HFFc6 (cell line): ENCODE measurements at places on chromosomes 5 and 9. TPM values are rescaled to one million over a fixed set of nuclear protein-coding genes. Genes with fewer than 3 reads are reported as not detected.

DNA sequence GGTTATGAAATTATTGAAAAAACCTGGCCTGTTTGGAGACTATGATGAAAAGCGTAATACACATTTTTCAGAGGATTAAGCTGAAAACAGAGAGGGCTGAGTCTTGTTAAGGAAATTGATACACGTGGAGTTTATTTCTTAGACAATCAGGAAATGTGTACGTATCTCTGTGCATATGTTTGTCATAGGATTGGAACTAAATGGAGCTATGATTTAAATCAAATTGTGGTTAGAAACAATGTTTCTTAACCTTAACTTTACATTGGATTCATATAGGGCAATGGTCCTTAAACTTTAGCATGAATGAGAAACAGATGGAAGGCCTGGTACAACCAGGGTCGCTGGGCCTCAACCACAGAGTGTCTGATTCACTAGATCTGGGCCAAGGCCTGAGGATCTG, 451.6 kb downstream of the CDH18 start:
- no peak overlapping the region for H3K4me3 ChIP-seq
- no peaks in the 10 kb centered on the region for H3K36me3 ChIP-seq
- H3K4me1 ChIP-seq: no peaks in the 10 kb centered on the region
- no peak for DNase-seq
- no peaks in the 10 kb centered on the region for H3K27me3 ChIP-seq

GRCh38 chr5:136242136-136242535, 49.2 kb upstream of the SMIM32 start:
- peaks cover 27% of the 10 kb centered on the region for H3K27me3 ChIP-seq

DNA sequence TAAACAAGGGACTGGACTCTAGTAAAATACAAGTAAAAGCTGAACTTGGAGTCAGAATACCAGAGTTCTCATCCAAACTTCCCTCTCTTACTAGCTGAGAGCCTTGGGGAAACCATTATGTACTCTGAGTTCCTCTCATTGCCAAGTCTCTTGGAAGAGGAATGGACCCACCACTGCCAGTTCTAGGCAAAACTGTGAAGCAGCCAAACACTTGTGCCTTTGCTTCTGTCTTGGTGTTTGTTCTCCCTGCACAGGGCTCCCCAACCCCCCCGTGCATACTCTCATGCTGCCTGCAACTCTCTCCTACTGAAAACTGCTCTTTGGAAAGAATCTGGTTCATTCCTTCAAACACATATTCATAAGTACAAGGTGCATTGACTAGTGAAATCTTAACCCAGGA, 102.6 kb downstream of the PDZD2 start:
- no peak overlapping the region for H3K4me3 ChIP-seq
- H3K4me1 ChIP-seq: no peaks in the 10 kb centered on the region
- H3K36me3 ChIP-seq: no peaks in the 10 kb centered on the region
- no peak for DNase-seq
- peaks cover 6% of the 10 kb centered on the region; the same call in 1 of the 2 replicates for H3K27me3 ChIP-seq
- no peak overlapping the region for H3K27ac ChIP-seq

- H3K4me3 ChIP-seq: no peak overlapping the region
- no peaks in the 10 kb centered on the region for H3K4me1 ChIP-seq
- H3K36me3 ChIP-seq: no peaks in the 10 kb centered on the region; the same call in 1 of the 2 replicates
- DNase-seq: no peak
- peaks cover 11% of the 10 kb centered on the region for H3K27me3 ChIP-seq
These were observed 266.1 kb downstream of the NDUFS4 start for GRCh38 chr5:53826504-53826903.

GRCh38 chr5:123907349-123907748, 395.4 kb downstream of the CSNK1G3 start:
- no peak for DNase-seq
- no peak overlapping the region for H3K27ac ChIP-seq
- H3K36me3 ChIP-seq: no peaks in the 10 kb centered on the region
- no peak overlapping the region for H3K4me3 ChIP-seq
- H3K4me1 ChIP-seq: no peaks in the 10 kb centered on the region

- peaks cover 17% of the 10 kb centered on the region for H3K27me3 ChIP-seq
- DNase-seq: no peak
- no peak overlapping the region for H3K4me3 ChIP-seq
- H3K27ac ChIP-seq: no peak overlapping the region
These were observed 48.7 kb upstream of the PHYKPL start for GRCh38 chr5:178281331-178281730.

DNA sequence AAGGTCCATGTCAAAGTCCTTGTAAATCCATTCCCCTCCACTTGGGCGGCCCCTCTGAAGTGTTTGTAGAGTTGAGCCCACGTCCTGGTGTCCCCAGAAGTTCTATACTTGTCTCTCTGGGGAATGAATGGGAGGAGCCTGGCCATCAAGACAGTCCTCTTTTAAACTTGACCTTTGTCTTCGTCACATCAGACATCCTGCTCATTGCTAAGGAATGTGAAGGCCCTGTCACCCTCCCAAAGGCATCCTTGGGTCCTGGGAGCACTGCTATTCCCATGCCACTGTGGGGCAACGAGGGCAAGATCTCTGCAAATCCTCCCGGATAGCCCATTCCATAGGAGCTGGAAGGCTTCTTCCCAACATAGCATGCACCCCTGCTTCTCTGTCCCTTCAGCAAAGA, 235.5 kb downstream of the SLIT3 start:
- no peak overlapping the region for H3K27ac ChIP-seq
- H3K4me1 ChIP-seq: no peaks in the 10 kb centered on the region; the same call in 1 of the 2 replicates
- no peak overlapping the region for H3K4me3 ChIP-seq
- H3K27me3 ChIP-seq: no peaks in the 10 kb centered on the region; the same call in 1 of the 2 replicates

GRCh38 chr5:146909255-146910068, 30.9 kb upstream of the PPP2R2B start:
- H3K4me1 ChIP-seq: no peaks in the 10 kb centered on the region
- no peak overlapping the region for H3K4me3 ChIP-seq
- H3K27ac ChIP-seq: no peak overlapping the region

DNA sequence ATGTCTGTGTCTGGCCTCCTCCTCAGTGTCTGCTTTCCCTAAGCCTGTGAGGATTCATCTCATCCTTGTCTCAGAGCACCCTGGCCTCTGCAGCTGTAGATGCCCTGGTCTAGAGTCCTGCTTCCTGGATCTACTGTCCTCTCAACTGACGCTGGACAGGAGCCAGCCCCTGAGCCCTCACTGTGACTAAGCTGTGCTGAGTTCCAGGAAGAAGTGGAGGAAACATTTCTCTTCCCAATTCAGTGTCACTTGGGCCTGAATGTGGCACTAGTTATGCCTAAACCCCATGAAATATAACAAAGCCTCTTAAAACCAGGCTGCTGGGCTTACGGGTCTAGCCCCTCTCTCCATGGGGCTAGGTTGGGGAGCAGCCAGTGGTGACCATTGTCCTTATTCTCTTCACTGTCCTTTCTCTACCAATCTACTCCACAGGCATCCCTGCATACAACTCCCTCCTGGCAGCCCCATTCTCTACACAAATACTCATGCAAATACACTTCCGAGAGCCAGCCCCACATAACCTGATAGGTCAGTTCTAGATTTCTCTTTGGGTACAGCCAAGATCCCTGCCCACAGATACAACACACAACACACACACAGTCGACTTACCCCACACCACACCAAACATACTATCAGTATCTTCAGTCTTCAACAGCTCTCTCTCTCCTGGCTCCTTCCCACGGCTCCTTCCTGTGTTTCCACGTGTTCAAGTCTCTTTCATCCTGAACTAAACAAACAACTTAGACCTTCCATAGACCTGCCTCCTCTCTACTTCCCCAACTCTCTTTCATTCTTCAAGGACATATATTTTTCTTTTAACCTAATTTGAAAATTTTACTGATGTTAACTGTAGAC, 220.8 kb downstream of the SNX18 start:
- H3K4me3 ChIP-seq: peak overlapping the region; percentile 16; the same call in 1 of the 2 replicates
- no peaks in the 10 kb centered on the region for H3K27me3 ChIP-seq
- H3K27ac ChIP-seq: peak overlapping the region; percentile 72
- peak; percentile 69 for DNase-seq

- H3K4me1 ChIP-seq: peaks cover 51% of the 10 kb centered on the region
- peak overlapping the region; percentile 95 for H3K27ac ChIP-seq
- H3K27me3 ChIP-seq: no peaks in the 10 kb centered on the region; the same call in 1 of the 2 replicates
These were observed 116.7 kb downstream of the UGCG start for GRCh38 chr9:112013266-112013665.

- no peak overlapping the region for H3K27ac ChIP-seq
- no peak for DNase-seq
- no peaks in the 10 kb centered on the region for H3K36me3 ChIP-seq
- peaks cover 6% of the 10 kb centered on the region; the same call in 1 of the 2 replicates for H3K4me1 ChIP-seq
- no peak overlapping the region for H3K4me3 ChIP-seq
These were observed 78.5 kb upstream of the EPB41L4B start for GRCh38 chr9:109399258-109399767.

- no peaks in the 10 kb centered on the region for H3K36me3 ChIP-seq
- peaks cover 13% of the 10 kb centered on the region for H3K27me3 ChIP-seq
- no peak for DNase-seq
- no peak overlapping the region for H3K27ac ChIP-seq
These were observed 7.9 kb upstream of the QSOX2 start for GRCh38 chr9:136253246-136254130.

- H3K36me3 ChIP-seq: no peaks in the 10 kb centered on the region
- H3K27me3 ChIP-seq: no peaks in the 10 kb centered on the region
These were observed 583.4 kb upstream of the DMAC1 start for GRCh38 chr9:8382777-8383527.

DNA sequence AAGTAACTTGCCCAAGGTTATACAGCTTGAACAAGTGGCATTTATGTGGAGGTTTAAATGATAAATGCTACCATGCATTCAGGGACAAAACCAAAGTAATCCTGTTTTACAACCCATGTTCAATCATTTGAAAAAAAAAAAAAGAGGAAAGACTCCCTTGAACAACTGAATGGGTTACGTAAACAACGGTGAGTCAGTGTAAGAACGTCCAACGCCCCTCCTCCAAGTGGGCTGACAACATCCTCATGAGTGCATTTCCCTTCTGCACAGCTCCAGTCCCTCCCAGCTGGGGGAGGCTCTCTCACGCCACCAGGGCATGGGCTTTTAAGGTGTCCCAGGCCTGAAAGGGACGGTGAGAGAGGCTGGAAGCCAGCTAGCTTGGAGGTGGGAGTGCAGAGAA, 90.0 kb downstream of the PRRT1B start:
- H3K36me3 ChIP-seq: no peaks in the 10 kb centered on the region; the same call in 1 of the 2 replicates
- H3K27ac ChIP-seq: peak overlapping the region; percentile 89
- H3K4me3 ChIP-seq: peak overlapping the region; percentile 24; the same call in 1 of the 2 replicates

DNA sequence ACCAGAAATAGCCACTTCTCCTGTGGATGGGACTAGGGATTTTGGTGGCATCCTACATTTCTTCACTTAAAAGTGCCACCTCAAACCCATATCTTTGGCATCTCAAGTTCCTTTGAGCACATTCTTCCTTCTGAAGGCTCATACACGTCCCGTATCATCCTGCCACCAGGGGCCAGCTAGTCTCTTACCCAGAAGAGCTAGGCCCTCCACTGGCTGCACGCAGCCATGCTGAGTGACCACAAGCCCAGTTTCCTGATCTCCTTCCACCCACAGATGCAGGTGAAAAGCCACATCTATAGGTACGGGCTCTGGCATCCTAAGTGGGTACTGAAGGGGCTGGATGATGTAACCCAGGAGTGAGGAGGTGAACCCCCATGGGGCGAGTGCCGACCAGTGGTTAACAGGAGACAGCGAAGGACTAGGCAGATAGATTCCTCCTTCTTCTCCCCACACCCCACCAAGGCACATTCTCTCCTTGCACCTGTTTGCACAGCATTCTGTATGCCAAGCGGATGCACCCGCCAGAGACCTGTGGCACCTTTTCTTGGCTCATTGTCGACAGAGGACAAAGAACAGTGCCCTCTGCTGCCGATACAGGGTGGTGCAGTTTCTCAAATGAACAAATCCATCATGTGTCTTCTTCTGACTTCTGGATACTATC, 14.4 kb upstream of the SCGB3A1 start:
- peaks cover 6% of the 10 kb centered on the region for H3K27me3 ChIP-seq
- H3K4me1 ChIP-seq: no peaks in the 10 kb centered on the region
- peak; percentile 29 for DNase-seq
- H3K4me3 ChIP-seq: no peak overlapping the region

DNA sequence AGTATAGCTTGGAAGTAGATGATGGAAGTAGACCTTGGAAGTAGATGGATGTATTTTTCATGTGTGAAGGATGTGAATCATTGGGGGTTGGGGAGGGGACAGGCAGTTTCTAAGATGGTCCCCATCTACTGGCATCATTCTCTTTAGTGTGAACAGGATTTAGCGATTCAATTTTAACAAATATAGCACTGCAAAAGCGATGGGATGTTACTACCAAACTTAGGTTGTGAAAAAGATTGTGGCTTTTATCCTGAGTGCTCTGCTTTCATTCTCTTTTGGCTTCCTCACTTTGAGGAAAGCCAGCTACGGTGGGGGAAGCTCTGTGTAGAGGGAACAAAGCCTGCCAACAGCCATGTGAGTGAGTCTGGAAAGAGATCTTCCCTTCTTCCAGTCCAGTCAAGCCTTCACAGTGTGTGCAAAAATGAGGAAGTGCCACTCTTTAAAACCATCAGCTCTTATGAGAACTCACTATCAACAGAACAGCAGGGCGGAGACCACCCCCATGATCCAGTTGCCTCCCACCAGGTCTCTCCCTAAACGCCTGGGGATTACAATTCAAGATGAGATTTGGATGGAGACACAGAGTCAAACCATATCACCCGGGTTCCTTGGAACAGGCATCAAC, 441.4 kb downstream of the SH3GL2 start:
- H3K4me1 ChIP-seq: no peaks in the 10 kb centered on the region
- no peak overlapping the region for H3K4me3 ChIP-seq
- peaks cover 4% of the 10 kb centered on the region; the same call in 1 of the 2 replicates for H3K27me3 ChIP-seq
- no peak for DNase-seq
- no peak overlapping the region for H3K27ac ChIP-seq
- H3K36me3 ChIP-seq: no peaks in the 10 kb centered on the region

Gene CSF1R
- 0.21 and 0.91 TPM in 2 replicates for total RNA-seq

Gene RMRP
- total RNA-seq: 29,077 and 32,505 TPM in 2 replicates

Gene ENTREP1
- total RNA-seq: not detected in 3 replicates

Gene POLR3G
- total RNA-seq: 6.7 to 16.2 TPM (median 11.7 TPM) in 3 replicates

Gene TMC1
- total RNA-seq: 0.36 to 0.99 TPM (median 0.41 TPM) in 3 replicates
